Hepatocyte (in vitro differentiated cells): ENCODE measurements at places on chromosomes 1 and 21.
A peak's percentile ranks its signal among the peaks of the same experiment; 100 is the strongest.

DNA sequence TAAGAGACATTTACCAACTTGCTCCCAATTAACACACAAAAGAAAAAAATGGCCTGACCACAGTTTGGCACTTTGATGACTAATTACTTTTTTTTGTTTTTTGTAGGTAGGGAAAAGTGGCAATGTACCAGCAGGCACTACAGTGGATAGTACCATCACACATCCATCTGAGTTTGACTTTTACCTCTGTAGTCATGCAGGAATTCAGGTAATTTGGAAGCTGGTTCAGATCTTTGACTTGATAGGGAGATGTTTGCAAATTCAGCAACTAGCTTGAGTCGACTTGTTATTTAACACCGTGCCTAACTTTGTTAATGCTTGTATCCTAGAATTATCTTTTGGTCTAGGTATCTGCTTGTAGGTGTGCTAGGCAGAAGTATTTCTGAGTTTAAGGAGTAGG is 33.0 kb upstream of the AGO1 start:
- no peak for DNase-seq

GRCh38 chr1:9181990-9182783 is 52.4 kb upstream of the H6PD start:
- peak; percentile 81 for DNase-seq

DNA sequence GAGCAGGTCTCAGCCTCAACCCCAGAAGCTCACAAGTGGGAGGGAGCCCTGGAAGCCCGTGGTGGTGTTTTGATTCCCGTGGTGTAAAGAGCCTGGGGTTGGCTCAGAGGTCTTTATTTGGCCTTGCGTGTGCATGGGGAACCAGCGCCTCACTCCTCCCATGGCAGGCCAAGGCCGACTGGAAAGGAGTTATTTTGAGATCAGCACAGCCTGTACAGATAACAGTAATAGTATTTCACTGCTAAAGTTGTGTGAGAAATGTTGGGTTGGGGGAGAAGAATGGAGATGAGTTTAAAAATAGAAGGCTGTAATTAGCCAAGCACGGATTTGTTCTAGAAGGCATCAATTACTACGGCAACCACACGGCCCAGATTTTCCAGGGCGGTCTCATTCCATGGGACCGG is 186.5 kb downstream of the DYRK1A start:
- DNase-seq = no peak

- DNase-seq = no peak
Measured at GRCh38 chr1:155961937-155962336, 16.4 kb downstream of the ARHGEF2 start.

DNA sequence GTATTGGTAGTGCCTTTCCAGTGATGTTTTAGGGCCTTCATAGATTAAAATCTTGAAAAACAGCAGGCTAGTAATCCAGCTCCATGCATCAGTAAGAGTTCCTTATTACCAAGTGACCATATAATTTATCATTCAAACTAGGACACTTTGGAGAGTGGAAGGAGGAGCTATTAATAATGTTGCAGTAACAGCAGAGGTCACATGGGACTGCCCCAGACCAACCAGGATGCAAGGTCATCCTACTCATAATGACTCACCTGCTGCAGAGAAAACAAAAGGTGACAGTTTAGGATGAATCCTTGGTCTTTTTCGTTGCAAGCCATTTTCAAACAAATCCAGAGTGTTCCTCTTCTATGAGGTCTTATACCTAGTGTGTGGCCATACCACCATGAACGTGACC is 187.4 kb downstream of the NUF2 start:
- DNase-seq = no peak

DNA sequence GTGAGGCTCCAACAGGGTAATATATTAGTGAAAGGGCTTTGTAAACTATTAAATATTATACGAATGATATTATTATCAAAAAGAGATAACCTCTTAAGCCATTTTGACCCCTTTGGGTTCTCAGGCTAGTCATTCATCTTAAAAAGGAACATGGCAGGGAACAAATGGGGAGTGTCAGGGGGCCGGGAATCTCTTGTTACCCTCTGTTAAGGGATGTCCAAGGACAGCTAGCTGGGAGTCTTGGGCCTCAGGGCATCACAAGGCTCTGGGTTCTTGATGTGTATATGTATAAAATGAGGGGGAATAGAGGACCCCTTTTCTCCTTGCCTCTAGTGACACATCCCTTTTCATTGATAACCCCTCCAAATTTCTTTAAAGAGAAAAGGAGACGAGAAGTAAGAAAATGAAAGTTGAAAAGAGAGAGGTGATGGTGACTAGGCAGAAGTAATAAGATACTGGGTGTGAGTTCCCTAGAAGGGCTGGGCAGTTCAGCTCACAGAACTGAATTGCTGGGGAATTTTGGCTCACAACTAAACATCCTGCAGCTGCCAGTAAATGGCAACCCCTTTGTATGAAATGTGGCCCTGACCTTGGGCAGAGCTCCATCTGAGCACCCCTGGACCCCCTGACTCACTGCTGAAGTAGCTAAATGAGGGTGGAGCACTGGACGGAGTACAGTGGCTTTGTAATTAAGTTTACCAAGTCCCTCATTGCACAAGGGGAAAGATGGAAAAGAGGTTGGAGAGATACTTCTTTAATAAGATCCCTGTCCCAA is 20.0 kb upstream of the ZNF326 start:
- no peak for DNase-seq

DNA sequence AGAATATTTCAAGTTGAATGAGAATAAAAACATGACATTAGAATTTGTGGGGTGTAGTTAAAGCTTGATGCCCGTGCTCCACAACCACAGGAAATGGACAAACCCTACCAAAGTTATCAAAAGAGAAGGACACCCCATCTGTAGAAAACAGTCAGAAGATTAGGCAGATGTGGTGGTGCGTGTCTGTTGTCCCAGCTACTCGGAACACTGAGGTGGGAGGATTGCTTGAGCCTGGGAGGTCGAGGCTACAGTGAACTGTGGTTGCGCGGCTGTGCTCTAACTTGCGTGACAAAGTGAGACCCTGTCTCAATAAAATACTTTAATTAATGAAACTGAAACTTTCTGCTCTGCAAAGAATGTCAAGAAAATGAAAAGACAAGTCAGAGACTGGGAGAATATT is 1.5 kb upstream of the SPATC1L start:
- DNase-seq = no peak

DNA sequence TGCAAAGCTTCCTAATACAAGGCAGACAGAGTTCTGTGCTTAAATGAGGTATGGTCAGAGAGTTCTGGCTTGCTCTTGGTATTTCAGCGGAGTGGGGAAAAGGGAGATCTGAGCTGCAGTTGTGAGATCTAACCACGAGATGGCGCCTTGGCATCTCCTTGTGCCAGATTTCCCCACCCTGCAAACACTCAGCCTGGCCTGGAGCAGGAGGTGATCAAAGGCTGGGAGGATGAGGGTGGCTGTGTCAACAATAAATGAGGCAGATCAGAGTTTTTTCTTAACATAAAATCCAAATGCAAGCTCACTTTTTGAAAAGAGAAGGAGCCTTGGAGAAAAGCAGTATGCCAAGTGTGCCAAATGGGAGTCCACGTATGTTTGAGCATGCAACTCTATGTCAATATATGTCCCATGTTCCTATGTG is 4.1 kb upstream of the TFAP2E start:
- peak; percentile 81 for DNase-seq

DNA sequence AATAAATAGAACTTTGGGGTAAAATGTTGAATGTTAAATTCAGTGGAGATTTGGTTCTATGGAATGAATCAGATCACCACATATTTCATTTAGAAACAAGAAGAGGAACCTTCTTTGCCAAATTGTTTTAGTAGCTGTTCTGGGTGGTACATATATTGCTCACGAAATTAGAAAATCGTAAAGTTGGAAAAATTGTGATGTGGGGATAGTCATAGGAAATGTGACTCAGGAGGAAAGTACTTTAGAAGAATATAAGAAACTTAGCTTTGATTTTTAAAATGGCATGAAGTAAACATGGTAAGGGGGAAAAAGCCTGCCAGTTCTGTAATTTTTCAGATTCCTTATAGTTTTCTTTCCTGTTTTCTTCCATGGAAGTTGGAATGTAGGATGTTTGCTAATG is 27.4 kb downstream of the RRP15 start:
- DNase-seq = no peak

GRCh38 chr1:25066731-25067517 is 136.8 kb upstream of the RUNX3 start:
- DNase-seq = no peak

- no peak for DNase-seq
Measured at GRCh38 chr1:94143173-94143808, 22.3 kb upstream of the ABCA4 start.

DNA sequence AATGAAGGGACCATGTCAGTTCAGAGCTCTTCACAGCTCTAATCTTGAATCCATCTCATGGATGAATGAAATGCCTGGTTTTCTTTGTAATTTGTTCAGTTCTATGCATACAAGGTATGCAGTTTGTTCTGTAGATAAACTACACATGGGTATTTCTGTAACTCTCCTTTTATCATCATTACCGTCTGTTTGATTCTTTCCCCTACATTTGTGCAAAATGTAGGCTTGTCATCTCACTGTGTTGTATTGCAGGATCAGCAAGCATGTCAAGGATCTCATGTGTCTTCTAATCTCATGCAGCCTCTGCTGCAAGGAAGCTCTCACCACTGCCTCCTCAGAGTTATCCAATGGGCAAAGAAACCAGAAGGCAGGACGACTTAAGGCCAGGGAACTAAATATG is 79.3 kb downstream of the OLFML2B start:
- DNase-seq = no peak

DNA sequence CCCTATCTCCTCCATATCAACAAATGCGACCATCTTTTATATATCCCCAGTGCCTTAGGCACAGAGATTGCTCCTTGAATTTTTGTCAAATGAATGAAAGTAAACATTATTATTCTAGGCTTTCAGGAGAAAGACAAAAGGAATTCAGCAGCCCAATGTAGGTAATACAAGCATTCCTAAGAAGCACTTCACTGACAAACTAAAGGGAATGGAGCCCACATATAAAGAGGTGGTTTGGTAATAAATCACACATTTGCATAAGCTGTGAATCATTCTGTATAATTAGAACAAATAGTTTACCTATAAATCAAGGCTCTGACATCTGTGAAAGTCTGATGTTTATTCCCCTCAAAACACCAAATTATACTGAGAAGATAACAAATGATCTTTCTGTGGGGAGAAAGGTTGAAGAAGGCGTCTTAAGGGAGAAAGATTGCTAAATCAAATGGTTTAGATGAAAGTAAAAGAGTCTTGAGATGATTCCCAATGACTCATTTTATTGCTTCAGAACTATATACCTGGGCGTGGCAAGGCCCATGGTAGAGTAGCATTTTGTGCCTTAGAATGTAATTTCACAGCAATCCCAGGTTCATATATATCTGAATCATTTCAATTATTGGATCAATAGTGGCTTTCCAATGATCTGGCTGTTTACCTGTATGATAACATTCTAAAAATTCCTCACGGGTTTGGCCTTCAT is 558.1 kb downstream of the AGBL4 start:
- DNase-seq = no peak

DNA sequence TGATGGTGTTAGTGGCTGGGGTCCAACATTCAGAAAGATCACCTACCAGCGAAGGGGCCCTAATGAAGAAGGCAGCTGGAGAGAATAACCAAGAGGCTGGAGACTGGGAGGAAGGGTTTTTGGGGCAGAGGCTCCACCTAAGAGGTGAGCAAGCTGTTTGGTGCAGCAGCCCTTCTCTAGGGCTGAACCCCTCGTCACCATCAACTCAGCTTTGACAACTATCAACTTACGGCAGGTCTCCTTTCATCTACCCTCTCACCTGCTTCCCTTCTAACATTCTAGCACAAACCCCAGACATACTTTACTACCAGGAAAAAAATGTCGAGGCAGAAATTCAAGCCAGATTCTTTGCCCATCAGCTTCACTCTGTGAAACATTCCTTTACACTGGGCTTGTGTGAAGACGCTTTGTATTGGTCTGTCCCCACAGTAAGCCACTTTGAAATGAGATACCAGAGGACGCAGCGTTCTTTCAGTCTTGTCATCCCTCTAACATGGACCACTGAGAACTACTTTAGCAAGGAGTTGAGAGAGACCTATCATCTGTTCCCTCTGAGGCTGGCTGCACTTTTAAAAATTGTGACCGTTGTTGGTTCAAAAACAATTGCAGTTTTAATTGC is 84.6 kb downstream of the RAVER2 start:
- DNase-seq = no peak

DNA sequence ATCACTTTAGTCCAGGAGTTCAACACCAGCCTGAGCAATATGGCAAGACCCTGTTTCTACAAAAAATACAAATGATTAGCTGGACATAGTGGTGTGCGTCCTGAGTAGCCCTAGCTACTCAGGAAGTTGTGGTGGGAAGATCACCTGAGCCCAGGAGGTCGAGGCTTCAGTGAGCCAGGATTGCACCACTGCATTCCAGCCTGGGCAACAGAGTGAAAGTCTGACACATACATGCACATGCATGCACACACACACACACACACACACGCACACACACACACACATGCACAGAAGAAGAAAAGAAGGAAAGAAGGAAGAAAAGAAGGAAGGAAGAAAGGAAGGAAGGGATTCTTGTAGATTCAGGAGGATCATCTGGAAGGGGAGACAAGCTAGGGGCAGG is 104.4 kb upstream of the USP25 start:
- DNase-seq = no peak

GRCh38 chr1:187987236-187987776 is 1158.6 kb downstream of the PLA2G4A start:
- DNase-seq = no peak

GRCh38 chr1:242454262-242455051 is 70.0 kb downstream of the PLD5 start:
- peak; percentile 59 for DNase-seq

- DNase-seq = no peak
Measured at GRCh38 chr1:184822267-184822666, 67.6 kb upstream of the EDEM3 start.

- DNase-seq = no peak
Measured at GRCh38 chr1:15696956-15697521, 12.9 kb downstream of the PLEKHM2 start.

DNA sequence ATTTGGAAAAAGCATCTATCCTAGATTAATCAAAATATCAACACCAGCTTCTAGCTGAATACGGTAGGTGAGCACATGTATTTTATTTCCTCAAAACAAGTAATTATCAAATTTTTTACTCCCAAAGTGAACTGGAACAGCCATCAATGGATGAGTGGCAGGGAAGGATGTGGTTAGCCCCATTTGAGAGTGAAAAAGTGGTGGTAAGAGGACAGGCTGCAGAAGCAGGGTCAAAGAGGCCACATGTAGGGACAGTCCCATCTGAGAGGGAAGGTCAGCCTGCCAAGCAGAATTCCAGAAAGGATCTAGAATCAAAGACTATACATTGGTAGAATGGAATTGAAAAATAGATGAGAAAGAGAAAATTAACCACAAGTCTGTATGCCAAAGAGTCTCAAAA is 163.8 kb downstream of the SMYD3 start:
- no peak for DNase-seq

- DNase-seq = no peak
Measured at GRCh38 chr1:58649555-58649954, 50.3 kb downstream of the MYSM1 start.

GRCh38 chr1:186950547-186950946 is 121.8 kb downstream of the PLA2G4A start:
- no peak for DNase-seq
